ENCODE measurements at places on chromosomes 12 and 14.

- no peak for DNase-seq
Observed at GRCh38 chr12:52945389-52946232, 3.3 kb upstream of the KRT18 start.

- DNase-seq: peak; percentile 69
Observed at GRCh38 chr12:53287741-53288216, 7.6 kb upstream of the PFDN5 start.

GRCh38 chr12:24198936-24199671, 249.6 kb upstream of the SOX5 start:
- no peak for DNase-seq

- peak; percentile 67 for DNase-seq
Observed at GRCh38 chr12:122203301-122204166, at the start of gene B3GNT4. B3GNT4 (plus strand) TSS chr12:122203709; CDS start chr12:122204619, 910 bp downstream.

- DNase-seq: no peak
Observed at GRCh38 chr12:100229876-100230275, 29.3 kb downstream of the ACTR6 start.

- peak; percentile 70 for DNase-seq
Observed at GRCh38 chr12:6451348-6452244, at the start of gene TAPBPL. TAPBPL (plus strand) TSS chr12:6452042; CDS start chr12:6452249, 207 bp downstream.

All from stimulated activated CD4-positive, alpha-beta T cell treated with anti-CD3 and anti-CD28 coated beads, Interleukin-12 subunit alpha, Interleukin-12 subunit beta, amount 100 ng/mL, for 4 hours (primary cell).